ENCODE measurements at places on chromosomes 6 and 20.
A peak's percentile ranks its signal among the peaks of the same experiment; 100 is the strongest.

GRCh38 chr6:45272626-45273025, 55.5 kb upstream of the RUNX2 start:
- no peak for DNase-seq

- no peak for DNase-seq
These were observed 54.9 kb upstream of the NT5E start for GRCh38 chr6:85394853-85395538.

GRCh38 chr20:58109918-58110635, 118.4 kb downstream of the ANKRD60 start:
- DNase-seq: no peak

GRCh38 chr6:152267967-152268845, 369.0 kb downstream of the SYNE1 start:
- peak; percentile 21 for DNase-seq

- DNase-seq: peak; percentile 45
These were observed 5.6 kb downstream of the SMIM29 start for GRCh38 chr6:34243131-34243771.

GRCh38 chr6:118999494-119000040, 64.6 kb upstream of the MCM9 start:
- DNase-seq: no peak

GRCh38 chr20:18166241-18166881, 28.7 kb downstream of the KAT14 start:
- DNase-seq: peak; percentile 7

DNA sequence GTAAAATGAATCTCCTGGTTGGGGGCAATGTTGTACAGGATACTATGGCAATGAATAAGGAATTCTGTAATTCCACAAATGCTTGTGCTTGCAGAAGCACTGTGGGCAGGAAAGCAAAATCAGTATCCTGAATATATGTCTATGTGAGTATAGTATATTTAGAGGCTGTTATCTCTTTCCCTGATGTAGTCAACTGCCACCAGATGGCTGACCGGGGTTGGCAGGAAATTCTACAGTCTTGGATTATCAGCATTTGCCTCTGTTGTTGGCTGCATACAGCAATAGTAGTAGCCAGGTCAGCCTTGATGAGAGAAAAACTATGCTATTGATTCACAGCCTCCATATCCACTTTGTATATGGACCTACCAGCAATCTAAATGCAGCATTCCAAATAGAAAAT, 425.1 kb upstream of the JAG1 start:
- no peak for DNase-seq

DNA sequence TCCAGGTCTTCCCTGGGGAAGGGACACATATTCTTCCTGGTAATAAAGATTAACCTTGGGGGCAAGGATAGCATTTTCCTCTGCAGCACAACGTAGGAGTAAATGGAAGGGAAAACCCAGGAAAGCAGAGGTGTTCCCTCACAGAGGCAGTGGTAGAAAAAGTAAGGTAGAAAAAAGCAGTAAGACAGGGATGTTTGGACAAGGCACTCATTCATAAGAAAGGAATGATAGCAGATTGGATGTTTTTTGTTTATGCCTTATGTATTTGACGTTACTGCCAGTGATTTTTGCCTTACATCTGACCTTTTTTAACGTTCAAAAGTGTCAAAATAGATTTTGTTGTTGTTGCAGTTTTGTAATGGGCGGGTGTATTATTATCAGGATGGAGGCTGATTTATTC, 395.0 kb downstream of the CDKAL1 start:
- DNase-seq: no peak

GRCh38 chr6:119480961-119481497, 131.5 kb upstream of the MAN1A1 start:
- no peak for DNase-seq

DNA sequence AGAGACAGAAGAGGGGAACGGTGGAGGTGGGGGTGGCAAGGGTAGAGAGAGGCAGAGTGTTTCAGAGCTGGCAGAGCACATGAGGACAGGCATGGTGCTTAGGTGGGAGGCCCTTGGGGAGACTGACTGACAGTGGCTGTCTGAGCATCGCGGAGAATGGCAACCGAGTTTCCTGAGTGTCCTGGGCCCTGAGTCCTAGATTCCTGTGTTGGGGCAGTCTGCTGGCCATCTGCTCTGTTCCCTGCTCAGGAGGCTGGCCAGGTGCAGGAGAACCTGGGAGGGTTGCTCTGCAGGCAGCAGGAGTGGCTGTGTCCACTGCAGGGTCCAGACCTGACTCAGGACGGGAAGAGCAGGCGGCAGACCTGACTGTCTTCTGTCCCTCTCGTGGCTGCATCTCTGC, 248.9 kb downstream of the LRFN2 start:
- DNase-seq: no peak

DNA sequence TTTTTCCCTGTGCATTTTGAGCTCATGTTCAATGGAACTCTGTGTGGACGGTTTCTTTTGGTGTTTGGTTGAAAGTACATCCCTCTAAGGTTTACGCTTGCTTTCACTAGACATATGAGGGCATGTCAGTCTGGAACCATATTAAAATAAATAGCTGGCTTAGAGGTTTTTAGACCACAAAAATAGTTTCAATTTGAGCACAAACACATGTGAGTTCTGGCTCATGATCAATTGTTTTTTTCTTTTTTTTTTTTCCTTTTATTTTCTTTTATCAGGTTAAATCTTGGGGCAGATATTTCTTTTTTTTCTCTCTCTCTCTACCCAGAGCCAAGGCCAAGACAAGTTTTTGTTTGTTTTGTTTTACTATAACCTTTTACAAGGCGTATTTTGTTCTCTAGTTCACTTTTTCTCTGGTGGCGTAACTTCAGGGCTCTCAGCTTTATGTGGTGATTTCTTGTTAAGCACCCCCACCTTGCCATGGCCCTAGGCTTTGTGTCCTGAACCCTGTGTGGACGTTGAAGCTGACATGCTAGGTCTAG, 92.9 kb downstream of the SHLD1 start:
- no peak for DNase-seq

DNA sequence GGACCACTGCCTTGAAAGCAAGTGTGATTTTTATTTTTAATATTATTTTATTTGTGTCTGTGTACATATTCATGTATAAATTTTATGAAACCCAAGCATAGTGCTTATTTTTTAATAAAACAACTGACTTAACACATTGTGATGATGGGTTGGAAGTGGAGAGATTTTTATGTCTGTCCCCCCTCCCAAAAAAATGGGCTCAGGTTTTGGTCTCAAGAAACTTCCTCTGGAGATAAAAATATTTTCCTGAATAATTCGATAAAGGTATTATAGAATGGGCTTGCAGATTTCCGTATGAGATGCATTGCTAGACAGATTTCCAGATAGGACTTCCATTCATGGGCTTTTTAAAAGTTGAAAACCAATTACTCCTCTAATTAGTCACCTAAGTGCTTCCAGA, 2.7 kb downstream of the FOXQ1 start:
- no peak for DNase-seq

DNA sequence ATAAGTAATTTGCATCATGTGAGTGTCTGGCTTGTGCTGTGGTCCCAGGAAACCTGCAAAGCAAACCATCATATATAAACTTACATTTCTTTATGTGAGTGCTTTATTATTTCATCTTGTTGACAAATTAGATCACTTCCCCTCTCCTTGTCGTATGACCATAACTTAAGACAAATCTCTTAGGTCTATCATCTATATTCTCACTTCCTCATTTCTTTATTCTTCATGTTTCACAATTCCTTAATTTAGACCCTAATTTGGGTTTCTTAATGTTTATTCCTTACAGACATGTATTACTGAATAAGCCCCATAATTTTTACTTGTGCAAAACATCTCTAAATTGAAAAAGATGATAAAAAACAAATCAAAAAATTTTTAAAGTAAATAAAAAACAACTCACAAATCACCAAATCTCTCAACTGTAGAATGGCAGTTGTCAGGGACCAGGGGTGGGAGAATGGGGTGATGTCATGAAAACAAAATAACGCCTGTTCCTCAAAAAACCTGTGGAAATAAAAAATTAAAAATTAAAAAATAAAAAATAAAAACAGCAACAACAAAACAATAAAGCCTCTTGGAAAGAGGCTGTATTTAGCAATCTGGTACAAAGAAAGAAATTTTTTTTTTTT, 49.5 kb upstream of the FBXO30 start:
- DNase-seq: no peak

- no peak for DNase-seq
These were observed 224.9 kb upstream of the SYNCRIP start for GRCh38 chr6:85867595-85867994.

DNA sequence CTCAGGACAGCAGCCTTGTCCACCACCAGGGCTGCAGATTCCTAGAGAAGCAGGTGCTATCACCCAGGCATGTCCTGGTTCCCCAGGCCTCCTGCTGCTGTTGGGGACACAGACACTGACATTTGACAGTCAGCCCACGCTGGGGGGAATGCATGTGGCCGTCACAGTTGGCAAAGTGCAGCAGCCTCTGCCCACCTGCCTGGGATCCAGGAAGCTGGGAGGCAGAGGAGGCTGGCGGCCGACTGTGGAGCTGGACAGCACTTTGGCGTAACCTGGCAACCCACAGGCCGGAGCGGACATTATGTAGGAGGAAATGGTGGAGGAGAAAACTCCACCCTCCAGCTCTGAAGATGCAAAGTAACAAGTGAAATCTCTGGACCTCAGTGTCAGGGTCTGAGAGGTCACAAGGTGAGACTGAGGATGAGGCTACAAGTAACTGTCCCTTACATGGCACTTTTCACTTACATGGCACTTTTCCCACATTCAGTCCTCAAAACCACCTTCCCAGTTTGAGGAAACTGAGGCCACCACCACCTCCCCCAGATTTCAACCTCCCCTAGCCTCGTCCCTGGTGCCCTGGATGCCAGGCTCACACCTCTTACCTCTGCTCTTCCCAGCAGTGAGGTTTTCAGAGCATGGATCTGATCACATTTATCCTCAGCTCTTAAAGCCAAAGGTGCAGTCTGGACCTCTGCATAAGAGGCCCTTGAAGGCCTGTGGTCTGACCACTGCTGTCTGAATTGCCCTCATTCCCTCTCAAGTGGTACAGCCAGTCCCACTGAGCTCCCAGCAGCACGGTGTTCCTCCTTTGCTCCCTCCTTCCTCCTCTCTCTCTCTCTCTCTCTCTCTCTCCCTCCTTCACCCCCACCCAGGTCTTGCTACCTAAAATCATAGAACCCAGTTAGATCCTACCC, 8.7 kb downstream of the MAP1LC3A start:
- no peak for DNase-seq

- no peak for DNase-seq
These were observed 485.6 kb upstream of the SYNCRIP start for GRCh38 chr6:86128130-86128814.

GRCh38 chr20:16236589-16237241, 336.5 kb downstream of the KIF16B start:
- DNase-seq: no peak

DNA sequence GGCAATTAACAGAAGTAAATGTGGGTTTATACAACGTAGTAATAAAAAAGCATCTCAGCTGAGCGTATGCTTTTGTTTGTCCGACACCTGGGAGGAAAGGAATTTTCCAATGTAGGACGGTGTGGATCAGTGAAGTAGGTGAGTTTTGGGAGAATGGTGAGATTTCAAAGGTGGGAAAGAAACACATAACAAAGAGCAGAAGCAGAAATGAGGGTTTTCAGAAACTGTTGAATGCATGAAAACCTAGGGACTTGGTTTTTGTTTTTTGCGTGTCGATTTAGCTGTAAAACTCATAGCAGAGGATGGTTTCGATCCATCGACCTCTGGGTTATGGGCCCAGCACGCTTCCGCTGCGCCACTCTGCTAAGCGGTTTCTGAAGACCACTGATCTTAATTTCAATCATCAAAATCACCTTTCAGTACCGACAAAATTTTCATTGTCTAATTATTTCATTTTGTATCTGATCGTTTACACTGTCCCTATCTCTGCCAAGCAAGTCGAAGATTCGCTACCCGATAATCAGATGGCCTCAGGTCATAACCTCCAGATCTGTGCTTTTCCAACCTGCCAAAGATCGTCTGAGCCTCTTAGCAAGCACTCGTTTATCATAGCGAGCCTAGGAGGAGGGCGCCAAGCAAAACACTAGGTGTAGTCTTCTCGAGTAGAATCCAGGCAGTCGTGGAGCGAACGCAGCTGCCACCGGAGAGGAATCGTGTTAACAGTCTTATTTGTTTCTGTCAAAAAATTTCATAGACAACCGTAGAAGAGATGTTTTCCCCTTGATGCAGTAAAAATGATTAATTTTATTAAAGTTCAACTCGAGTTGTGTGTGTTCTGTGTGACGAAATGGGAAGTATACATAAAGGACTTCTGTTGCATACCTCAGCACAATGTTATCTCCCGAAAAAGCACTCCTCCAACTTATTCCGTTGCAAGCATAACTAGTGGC, 20.9 kb upstream of the POM121L2 start:
- DNase-seq: peak; percentile 68

- peak; percentile 28 for DNase-seq
These were observed 6.9 kb downstream of the HLA-DPB1 start for GRCh38 chr6:33082702-33083101.

DNA sequence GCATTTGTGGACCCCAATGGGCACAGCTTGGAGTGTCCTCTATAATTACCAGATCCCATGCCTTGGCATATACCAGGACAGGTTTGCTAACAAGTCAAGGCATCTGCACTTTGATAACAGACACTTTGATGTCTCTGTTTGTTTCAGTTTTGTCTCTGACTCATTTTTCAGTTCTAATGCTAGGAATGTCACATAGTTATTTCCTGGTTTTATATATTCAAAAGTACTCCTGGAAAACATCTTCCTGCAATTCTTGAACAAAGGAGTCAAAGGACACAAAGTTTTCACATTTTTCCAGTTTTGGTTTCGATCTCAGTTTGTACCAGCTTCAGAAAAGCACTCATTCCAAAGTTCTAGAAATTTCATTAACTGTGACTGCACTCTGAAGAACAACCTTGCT, 188.1 kb downstream of the FOXC1 start:
- peak; percentile 40 for DNase-seq

DNA sequence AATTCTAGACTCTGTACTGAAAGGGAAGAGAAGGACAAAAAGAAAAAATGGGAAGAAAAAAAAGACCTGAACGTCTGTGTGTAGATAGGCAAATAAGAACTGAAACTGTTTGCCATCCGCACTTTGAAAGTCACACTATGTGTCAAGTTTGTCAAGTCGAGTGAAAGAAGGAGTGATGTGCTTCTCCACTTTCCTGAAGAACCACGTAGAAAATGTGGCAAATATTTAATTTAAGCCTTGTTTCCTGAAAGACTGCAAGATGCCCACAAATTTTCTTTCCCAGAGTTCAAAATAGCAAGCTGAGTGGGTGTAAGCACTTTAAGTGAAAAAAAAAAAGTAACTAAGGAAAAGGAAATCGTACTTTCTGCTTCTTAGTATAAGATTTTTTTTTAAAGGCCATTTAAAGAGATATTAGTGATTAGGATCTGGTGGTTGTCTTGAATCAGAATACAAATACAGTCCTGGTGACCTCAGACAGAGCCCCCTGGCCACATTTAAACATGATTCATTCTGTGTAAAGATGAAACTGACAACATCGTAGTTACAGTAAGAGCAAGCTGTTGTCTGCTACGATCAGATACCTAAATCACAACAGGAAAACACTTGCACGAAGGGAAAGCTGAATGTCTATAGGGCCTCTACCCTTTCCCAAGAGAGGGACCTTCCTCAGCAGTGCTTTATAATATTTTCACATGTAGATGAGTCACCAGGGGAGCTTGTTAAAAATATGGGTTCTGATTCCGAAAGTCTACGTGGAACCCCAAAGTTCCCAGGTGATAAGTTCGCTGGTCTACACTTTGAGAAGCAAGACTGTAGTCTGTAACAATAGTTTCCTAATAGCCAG, 102.3 kb downstream of the HIVEP2 start:
- DNase-seq: peak; percentile 57

GRCh38 chr6:170132011-170132521, 158.8 kb downstream of the DLL1 start:
- no peak for DNase-seq

GRCh38 chr20:60467078-60467477, 508.9 kb downstream of the CDH26 start:
- no peak for DNase-seq

All from fibroblast of skin of right quadriceps (primary cell).